AG04450 (cell line): ENCODE measurements at places on chromosomes 2 and 18. TPM values are rescaled to one million over a fixed set of nuclear protein-coding genes. Genes with fewer than 3 reads are reported as not detected.

The RIT2 gene
- polyA plus RNA-seq: not detected in 2 replicates

- DNase-seq: no peak
Measured at GRCh38 chr2:113183264-113183663, 9.5 kb downstream of the PSD4 start.

The DNAJC5G gene
- not detected in 2 replicates for polyA plus RNA-seq

GRCh38 chr2:70977605-70978205 is 725 bp upstream of the ANKRD53 start:
- DNase-seq: peak; percentile 55

DNA sequence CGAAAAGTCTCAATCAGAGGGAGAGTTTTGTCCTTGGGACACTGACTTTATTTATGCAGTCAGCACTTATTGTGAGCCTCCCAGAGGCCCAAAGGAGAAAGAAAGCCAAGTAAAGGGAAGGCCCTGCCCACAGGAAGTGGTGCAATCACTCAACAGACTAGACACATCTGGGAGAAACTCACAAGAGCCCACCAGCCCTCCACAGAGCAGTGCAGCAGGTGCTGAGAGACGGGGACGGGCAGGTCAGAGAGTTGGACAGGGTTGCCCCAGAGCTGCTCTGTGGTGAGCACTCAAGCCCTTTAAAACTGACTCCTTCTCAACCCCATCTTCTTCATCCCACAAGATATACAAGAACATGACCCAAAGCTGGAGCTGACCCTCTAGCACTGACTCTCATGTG is 96.0 kb downstream of the TFCP2L1 start:
- DNase-seq: no peak
